Progenitor cell of endocrine pancreas (in vitro differentiated cells): ENCODE measurements at places on chromosomes 1 and 21. TPM values are rescaled to one million over a fixed set of nuclear protein-coding genes. Genes with fewer than 3 reads are reported as not detected.

- DNase-seq = no peak
- H3K27me3 ChIP-seq = no peaks in the 10 kb centered on the region
- H3K27ac ChIP-seq = no peak overlapping the region
- H3K36me3 ChIP-seq = no peaks in the 10 kb centered on the region
- H3K4me1 ChIP-seq = no peaks in the 10 kb centered on the region
Measured at GRCh38 chr21:32203877-32204480, 74.9 kb downstream of the MIS18A start.

GRCh38 chr1:91729621-91730358, 156.2 kb downstream of the TGFBR3 start:
- H3K4me1 ChIP-seq = no peaks in the 10 kb centered on the region
- no peak overlapping the region for H3K4me3 ChIP-seq
- no peaks in the 10 kb centered on the region for H3K36me3 ChIP-seq
- H3K27ac ChIP-seq = no peak overlapping the region

DNA sequence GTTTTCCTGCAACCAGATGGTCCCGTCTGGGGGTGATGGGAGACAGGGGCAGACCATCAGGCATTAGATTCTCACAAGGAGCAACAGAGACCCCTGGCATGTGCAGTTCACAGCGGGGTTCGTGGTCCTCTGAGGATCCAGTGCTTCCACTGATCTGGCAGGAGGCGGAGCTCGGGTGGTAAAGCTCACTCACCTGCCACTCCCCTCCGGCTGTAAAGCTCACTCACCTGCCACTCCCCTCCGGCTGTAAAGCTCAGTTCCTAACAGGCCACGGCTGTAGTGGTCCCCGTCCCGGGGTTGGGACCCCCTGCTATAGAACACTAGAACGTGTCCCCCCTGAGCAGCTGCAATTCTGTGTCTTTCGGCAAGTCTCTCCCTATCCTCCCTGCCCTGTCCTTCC, 4.6 kb downstream of the KRTAP10-12 start:
- no peak for DNase-seq
- H3K27ac ChIP-seq = no peak overlapping the region
- no peaks in the 10 kb centered on the region for H3K36me3 ChIP-seq
- no peak overlapping the region for H3K4me3 ChIP-seq
- H3K27me3 ChIP-seq = peaks cover 87% of the 10 kb centered on the region

DNA sequence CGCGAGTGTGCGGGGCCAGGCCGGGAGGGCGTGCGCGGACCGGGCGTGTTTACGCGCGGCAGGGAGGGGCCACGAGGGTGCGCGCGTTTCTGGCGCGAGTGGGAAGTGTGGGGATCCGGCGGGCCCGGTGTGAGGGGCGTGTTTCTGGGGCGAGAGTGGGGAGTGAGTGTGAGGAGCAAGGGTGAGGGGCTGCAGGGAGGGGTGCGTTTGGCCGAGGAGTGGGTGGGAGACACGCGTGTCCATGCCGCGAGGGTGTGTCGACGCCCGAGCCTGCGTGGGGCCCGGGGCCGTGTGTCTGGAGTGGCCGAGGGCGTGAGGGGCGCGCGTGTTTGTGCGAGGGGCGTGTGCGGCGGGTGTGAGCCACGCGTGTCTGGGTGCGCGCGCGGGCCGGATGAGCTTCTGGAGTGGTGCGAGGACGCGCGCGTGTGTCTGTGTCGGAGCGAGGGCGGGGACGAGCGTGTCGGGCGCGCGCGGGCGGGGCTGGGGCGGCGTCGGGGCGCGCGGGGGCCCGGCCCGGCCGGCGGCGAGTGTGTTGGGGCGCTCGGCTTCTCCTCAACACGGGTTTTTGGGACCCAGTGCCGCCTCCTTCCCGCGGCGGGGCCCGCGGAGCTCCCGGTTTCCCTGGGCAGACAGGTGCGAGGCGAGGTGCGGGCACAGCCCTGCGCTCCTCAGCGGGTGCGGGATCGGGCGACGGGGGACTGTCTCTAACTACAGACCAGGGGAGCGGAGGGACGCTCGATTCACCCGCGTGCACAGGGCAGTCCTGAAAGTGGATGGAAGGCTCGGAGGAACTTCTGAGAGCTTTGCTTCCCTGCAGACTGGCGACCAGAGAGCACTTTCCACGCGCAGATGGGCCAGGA, 65.8 kb upstream of the VAMP3 start:
- H3K36me3 ChIP-seq = peaks cover 4% of the 10 kb centered on the region
- no peak for DNase-seq
- H3K27ac ChIP-seq = peak overlapping the region; percentile 69
- H3K4me3 ChIP-seq = peak overlapping the region; percentile 79

DNA sequence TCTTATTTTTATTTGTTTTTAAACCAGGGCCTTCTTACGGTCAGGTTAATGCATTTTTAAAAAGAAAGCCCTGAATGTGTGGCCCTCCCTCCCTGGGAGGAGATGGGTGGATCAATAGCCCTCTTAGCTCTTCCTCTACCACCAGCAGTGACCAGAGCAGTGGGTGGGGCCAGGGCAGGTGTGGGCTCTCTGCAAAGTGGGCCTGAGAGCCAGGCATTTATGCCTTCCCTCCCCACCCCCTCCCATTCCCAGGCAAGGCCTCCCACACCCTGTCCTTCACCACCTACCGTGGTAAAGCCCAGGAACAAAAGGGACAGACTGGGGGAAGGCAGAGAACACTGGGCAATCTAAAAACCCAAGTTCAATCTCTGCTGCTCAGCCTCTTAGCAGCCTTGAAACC, 63.9 kb downstream of the SSBP3 start:
- H3K27ac ChIP-seq = peak overlapping the region; percentile 93
- H3K4me3 ChIP-seq = no peak overlapping the region
- peaks cover 52% of the 10 kb centered on the region for H3K4me1 ChIP-seq
- peaks cover 4% of the 10 kb centered on the region for H3K36me3 ChIP-seq
- no peak for DNase-seq

GRCh38 chr1:7418442-7419080, 352.5 kb upstream of the VAMP3 start:
- H3K36me3 ChIP-seq = peaks cover 2% of the 10 kb centered on the region
- peaks cover 3% of the 10 kb centered on the region for H3K27me3 ChIP-seq
- peak; percentile 5 for DNase-seq
- no peak overlapping the region for H3K4me3 ChIP-seq

MR1 gene
- total RNA-seq = 0.57 and 0.64 TPM in 2 replicates

ATAD3C gene
- total RNA-seq = 1.6 and 1.9 TPM in 2 replicates

FAM131C gene
- total RNA-seq = 1.2 and 1.6 TPM in 2 replicates

FNBP1L gene
- 132 and 136 TPM in 2 replicates for total RNA-seq
